ENCODE measurements at places on chromosomes 12 and 14. TPM values are rescaled to one million over a fixed set of nuclear protein-coding genes. Genes with fewer than 3 reads are reported as not detected.
A peak's percentile ranks its signal among the peaks of the same experiment; 100 is the strongest.

The NTS gene
- 13.3 TPM for polyA plus RNA-seq

- no peak for DNase-seq
These were observed 5.5 kb downstream of the CSRNP2 start for GRCh38 chr12:51077930-51078329.

GRCh38 chr12:18224745-18225144 lies 36.6 kb upstream of the PIK3C2G start:
- DNase-seq = peak; percentile 17

- no peak for DNase-seq
These were observed 38.2 kb upstream of the MTHFD1 start for GRCh38 chr14:64349741-64350490.

DNA sequence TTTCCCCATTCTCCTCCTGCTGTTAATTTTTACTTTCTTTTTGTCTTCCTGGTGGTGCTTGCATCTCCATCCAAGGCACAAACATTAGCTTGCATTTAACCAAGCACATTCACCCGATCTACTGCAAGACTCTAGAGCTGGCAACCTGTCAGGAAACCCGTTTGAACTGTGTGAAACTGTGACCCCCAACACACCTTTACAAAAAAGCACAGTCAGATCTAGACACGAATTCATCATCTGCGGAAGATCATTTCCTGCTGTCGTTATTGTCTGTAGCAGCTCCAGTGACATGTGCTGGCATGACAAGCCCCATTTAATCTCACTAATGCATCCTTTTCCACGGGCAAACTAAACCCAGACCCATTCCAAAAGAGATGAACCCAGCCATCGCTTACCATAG lies 340.5 kb downstream of the VRK1 start:
- no peak for DNase-seq

DNA sequence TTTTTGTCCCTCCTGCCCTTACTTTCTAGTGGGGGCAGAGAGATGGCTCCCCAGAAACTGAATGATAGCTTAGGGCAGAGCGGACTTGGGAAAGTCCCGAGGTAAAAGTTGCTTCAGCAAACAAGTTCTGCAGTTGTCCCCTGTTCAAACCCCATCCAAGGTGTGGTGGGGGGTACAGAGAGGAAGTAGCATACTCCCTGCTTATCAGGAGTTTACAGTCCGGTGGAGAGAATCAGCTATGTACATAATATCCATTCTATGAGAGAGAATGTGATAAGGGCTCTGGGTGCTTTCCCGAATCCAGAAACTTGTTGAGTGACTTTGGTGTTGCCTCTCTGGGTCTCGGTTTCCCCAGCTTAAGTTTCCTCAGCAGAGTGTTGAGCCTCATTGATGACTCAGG lies 40.4 kb upstream of the VRK1 start:
- DNase-seq = no peak

DNA sequence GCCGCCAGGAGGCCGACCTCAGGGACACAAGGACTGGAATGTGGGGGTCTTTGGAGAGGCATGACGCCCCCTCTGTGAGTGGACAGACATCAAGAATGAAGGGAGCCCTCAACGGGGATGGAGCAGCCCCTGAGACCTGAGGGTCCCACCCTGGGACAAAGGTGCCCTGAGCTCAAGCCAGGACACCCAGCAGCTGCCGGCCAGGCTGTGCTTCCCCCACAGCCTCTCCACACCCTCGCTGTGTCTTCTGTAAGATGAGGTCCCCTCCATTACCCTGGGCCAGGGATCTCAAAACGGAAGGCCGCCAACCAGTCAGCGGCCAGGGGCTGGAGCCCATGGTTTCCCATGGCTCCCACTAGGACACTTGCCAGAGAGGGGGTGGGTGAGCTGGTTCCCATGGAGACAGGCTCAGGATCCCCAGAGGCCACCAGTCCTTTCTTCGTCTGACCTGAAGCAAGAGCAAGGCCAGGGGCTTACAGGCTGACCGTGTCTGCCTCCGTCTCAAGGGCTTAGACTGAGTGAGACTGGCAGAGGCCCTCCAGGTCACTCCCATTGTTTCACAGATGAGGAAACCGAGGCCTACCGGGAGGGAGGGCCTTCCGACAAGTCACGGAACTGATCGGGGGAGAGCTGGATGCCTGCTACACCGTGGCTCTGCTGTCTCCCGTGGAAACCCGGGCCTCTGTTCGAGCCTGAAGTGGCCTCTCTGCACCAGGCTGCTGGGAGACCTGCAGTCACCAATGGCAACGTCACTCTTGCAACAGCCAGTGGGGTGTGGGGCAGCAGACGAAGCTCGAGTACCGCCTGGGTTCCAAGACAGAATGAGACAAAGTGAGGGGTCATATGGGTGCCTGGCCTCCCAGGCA lies 91.7 kb upstream of the DIO3 start:
- no peak for DNase-seq

The ZFHX2 gene
- polyA plus RNA-seq = 4.7 TPM

DNA sequence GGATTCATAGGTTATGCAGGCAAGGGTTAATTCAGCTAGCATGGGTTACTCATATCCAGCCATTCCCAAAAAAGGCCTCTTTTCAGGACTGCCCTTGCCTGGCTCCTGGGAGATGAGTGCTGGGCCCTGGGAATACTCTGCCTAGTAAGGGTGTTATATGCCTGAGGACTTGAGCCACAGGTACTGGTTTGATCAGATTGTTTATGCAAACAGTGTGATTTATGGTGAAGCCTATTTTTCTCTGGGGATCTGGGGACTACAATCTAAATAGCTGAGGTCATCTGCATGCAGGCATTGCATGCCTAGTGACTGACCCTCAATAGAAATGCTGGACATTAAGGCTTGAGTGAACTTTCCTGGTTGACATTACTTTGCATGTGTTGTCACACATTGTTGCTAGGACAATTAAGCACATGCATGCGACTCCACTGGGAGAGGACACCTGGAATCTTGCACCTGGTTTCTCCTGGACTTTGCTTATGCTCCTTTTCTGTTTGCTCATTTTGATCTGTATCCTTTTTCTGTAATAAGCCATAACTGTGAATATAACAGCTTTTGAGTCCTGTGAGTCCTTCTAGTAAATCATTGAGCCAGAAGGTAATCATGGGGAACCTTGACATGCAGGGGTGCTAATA lies 73.0 kb downstream of the RAD51B start:
- DNase-seq = no peak

DNA sequence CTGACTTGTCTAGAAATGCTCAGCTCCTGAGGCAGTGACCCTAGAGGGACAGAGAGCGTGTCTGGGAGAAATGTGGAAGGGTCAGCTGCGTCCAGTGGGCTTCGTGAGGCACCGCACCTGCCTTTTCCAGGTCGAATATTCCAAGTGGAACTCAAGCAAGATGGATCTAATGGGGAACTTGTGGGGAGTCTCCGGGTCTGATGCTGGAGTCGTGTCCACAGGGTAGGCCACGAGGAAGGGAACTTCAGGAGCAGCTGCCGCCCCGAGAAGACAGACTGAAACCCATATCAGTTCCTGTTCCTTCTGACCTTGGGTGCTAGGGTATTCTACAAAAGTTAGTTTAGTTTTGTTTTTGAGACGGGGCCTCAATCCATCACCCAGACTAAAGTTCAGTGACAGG lies 67.5 kb downstream of the TNFAIP2 start:
- no peak for DNase-seq

The OVCH1 gene
- 0.04 TPM for polyA plus RNA-seq

GRCh38 chr12:103737881-103738280 lies 103.2 kb downstream of the NT5DC3 start:
- DNase-seq = no peak

DNA sequence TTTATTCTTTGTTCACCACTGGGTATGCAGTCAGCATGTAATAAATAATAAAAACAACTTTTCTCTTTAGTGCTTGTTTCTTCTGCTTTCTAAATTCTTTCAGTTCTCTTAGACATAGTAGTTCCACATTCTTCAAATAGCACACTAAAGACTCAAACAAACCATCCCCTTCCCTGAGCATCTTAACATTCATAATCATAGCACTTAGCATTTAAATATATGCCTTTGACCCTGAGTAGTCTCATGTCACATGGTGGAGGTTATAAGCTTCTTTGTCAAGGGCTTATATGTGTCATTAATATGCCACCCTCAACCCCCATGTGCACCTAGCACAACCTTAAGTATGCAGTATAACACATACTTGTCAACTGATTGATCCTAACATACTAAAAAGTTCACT lies 212.7 kb downstream of the PHLDA1 start:
- no peak for DNase-seq

DNA sequence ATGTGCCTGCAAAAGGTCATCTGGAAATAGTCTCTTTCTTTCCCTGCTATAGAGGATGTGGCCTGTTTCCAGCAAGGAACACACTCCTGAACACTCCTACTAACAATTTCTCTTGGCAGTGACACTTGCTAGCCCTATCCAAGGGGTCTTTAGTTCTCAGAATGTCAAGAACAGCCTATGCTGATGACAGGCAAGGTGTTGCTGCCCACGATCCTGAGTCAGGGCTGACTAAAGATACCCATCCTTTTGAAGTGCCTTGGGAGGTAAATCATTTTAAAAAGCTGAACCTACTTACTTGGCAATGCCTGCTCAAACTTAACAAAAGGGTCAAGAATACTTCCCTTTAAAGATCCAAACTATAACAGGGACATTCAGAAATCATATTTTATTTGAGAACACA lies 1146.4 kb downstream of the VRK1 start:
- DNase-seq = no peak

GRCh38 chr12:127687181-127687580 lies 579.8 kb upstream of the TMEM132C start:
- DNase-seq = no peak

The PLEKHD1 gene
- 0.18 TPM for polyA plus RNA-seq

The HECTD4 gene
- polyA plus RNA-seq = 61.2 TPM

GRCh38 chr12:100528471-100529127 lies 44.9 kb upstream of the GAS2L3 start:
- DNase-seq = no peak

The RTL1 gene
- 0.06 TPM for polyA plus RNA-seq

GRCh38 chr14:39050389-39050788 lies 52.6 kb downstream of the SEC23A start:
- DNase-seq = no peak

DNA sequence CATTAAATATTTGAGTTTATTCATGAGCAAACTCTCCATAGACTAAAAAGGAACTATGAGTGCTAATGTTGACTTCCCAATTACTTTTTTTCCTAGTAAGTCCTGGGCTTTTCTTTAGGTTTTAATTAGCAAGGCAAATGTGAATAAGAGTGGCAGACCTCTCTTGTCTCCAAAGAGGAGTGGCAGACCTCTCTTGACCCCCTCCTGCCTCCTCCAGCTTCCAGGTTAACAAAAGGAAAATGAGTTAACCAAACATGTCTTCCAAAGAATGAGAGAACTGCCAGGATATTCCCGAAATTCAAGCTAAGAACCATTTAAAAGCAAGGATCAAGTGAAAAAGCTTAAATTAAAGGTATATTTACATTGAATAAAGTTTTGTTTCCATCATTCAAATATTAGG lies 253.2 kb downstream of the MDGA2 start:
- no peak for DNase-seq

DNA sequence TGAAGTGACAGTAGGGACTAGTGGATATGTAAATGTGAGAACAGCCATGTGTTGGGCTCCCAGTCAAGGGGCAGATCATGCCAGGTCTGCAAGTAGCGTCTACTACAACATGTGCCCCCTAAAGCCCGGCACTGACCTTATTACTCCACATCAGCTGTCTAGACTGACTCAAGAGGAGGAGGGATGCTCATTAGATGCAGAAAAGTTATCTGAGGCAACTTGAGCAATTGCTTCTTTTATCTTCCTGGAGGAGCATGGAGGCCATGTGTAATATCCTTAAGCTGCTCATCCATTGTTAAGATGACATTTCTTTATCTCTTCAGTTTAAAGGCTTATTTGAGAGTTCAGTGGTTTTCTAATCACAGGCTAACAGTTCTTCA lies 404.7 kb upstream of the FLRT2 start:
- no peak for DNase-seq

GRCh38 chr14:52692248-52692962 lies 3.0 kb downstream of the ERO1A start:
- no peak for DNase-seq

GRCh38 chr12:94941440-94941862 lies 62.0 kb downstream of the NDUFA12 start:
- peak; percentile 58 for DNase-seq

DNA sequence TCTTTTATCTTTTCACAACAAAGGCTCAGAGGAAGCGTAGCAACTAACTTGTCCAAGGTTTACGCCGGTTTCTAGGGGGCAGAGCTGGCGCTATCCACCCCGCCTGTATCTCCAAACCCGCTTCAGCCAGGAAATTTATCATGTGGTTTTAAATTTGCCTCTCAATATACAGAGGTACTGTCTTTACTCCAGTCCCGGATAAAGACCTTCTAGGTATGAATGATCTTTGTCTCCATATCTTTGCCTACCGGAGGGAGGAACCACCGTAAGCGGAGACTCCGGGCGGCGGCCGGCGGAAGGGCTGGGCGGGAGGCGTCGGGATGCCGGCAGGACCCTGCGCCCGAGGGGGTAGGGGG lies 693 bp upstream of the RIMKLB start:
- no peak for DNase-seq
